ENCODE measurements at places on chromosomes 2 and 18. TPM values are rescaled to one million over a fixed set of nuclear protein-coding genes. Genes with fewer than 3 reads are reported as not detected.

The RAB17 gene
- total RNA-seq = 0.23 TPM

The SGPP2 gene
- 0.42 TPM for total RNA-seq

The SKOR2 gene
- not detected for total RNA-seq

The CGREF1 gene
- 7.8 TPM for total RNA-seq

The MGAT4A gene
- total RNA-seq = 2.4 TPM

The MTLN gene
- 130 TPM for total RNA-seq

The NTSR2 gene
- total RNA-seq = not detected

The EML4 gene
- total RNA-seq = 25.8 TPM

The ANTXR1 gene
- 147 TPM for total RNA-seq

The WDR35 gene
- total RNA-seq = 14.5 TPM

The CFC1 gene
- not detected for total RNA-seq

Data from A549 treated with Mapracorat at 1 μM for 4 hours (cell line).